Stimulated activated naive CD8-positive, alpha-beta T cell treated with anti-CD3 and anti-CD28 coated beads, Interleukin-15, amount 100 ng/mL, for 72 hours (primary cell): ENCODE measurements at places on chromosomes 5 and 9.

- DNase-seq, result no peak
Observed at GRCh38 chr5:27158775-27159174, 120.4 kb upstream of the CDH9 start.

GRCh38 chr9:16191691-16192402 is 639.0 kb downstream of the CCDC171 start:
- DNase-seq, result peak; percentile 62

GRCh38 chr5:143206196-143207053 is 197.1 kb downstream of the NR3C1 start:
- DNase-seq, result no peak

DNA sequence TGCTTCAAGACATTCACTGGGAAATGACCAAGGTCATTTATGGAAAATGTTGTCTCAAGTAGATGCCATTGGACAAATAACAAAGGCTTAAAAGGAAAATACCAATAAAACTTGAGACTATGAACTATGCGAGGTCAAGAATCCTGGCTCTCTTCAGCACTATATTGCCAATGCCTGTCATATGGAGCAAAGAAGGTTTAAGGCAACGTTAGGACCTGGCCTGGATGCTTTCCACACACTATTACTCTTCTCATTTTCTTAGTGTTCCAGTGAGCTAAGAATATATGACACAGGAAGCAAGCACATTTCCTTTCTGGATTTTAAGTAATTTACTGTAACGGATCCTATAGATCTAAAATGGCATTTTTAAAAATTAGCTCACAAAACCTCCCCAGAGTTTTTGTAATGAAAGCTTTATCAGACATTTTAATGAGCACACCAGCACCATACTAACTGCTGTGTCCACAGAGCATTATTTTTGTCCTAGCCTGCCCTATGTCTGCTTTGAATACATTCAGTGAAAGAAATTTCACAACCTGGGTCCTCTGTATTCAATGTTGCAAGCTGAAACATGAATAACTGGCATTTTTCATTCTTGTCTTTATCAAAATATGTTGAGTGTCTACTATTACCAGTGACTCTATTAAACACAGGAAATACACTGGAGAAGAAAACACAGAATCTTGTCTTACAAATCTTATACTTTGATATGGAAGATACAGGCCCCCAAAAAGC is 315.6 kb downstream of the CETN3 start:
- DNase-seq, result no peak

DNA sequence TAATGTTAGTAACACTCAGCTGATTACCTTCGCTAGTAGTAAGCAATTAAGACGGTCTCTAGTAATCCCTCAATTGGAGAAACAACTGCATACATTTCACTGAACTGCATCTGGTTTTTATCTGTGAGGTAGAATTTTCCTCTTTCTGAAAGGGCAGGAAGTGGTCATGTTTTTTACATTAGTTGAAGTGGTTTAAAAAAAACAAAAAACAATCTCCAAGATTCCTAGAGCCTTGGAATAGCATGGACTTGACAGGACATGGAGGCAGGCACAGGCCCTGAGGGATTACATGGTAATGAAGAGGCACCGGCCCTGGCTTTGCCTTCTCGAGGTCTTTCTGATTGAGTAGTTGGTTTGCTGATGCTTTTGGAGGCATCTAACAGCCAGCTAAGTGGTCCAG is 25.8 kb downstream of the THBS4 start:
- DNase-seq, result no peak

DNA sequence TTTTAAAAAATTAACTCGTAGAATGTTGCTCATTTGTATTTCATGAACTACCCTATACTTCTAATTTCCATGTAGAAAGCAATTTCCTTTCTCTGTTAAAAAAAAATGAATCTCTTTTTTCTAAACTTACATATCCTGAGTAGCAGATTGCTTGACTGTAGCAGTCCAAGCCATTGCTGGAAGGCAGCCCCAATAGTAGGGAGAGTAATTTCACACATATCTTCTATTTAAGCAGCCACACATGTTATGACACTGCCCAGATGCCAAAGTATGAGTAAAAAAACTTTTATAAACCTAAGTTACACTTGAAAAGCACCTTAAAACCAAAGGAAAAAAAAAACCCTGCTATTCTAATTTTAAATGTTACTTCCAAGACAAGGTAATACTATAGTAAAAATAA is 69.6 kb downstream of the FBXL17 start:
- DNase-seq, result no peak

DNA sequence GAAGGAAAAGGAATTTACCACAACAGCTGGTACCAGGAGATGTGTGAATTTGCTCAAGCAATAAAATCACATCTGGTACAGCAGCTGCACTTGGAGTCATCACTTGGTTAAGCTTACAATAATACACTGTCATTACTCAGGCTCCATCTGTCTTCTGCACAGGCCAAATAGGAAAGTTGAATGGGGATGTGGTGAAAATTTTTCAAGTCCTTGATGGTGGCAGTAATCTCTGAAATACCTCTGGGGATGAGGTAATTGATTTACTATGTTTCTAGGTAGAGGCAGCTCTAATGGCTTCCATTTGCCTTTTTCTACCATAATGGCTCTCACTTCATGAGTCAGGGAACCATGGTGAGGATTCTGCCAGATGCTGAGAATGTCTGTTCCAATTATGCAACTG is 206.8 kb upstream of the ATP10B start:
- DNase-seq, result no peak

DNA sequence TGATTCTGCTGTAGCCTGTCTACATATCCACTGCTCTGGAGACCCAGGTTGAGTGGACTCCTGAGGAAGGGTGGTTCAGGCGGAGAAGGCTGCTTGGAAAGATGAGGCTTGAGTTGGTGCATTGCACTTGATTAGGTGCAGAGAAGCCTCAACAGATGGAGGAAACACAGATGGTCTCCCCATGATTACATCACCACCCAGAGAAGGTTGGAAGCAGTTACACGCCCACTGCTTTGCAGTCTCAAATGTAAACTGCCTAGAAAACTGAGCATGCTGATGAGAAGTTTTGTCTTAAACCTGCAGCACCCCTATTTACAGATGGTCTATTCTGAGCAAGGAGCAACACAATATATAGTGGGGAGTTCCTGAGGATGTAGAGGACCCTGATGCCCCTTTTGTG is 266.6 kb downstream of the PIK3R1 start:
- no peak for DNase-seq

DNA sequence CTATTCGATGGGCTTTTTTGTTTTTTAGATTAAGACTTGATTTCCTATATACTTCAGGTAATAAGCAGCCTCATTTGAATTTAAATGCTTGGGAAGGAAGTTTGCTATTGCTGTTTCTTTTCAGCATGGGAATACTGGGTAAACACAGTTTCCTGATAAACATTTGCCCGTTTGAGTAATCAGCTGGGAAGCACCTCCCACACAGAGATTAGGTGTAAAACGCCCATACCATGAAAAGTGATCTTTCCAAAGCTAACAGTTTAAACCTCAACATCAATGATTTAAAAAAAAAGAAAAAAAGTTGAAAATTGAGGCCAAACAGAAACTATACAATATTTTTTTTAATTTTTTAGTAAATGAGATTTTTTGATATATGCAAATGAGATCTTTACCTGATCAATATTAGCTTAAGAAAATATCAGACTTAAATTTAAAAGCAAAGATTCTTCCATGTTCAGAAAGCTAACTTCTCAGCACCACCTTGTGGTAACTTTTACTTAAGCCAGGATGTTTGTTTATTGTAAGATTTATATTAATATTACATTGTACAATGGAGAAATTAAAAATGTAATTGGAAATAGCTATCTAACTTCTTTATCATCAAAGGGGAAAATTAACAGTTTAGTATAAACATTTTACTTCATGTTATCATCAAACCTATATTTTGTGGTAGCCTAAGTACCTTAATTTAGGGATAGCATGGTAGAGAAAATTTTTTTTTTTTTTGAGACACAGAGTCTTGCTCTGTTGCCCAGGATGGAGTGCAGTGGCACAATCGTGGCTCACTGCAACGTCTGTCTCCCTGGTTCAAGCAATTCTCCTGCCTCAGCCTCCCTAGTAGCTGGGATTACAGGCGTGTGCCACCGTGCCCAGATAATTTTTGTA is 39.8 kb downstream of the F2RL2 start:
- DNase-seq, result no peak
